ENCODE measurements at places on chromosomes 12 and 14. TPM values are rescaled to one million over a fixed set of nuclear protein-coding genes. Genes with fewer than 3 reads are reported as not detected.

IL25 gene
- not detected for total RNA-seq

PARP11 gene
- total RNA-seq = 16.0 TPM

LMNTD1 gene
- total RNA-seq = not detected

FGF6 gene
- not detected for total RNA-seq
